ENCODE measurements at places on chromosomes 1 and 21. TPM values are rescaled to one million over a fixed set of nuclear protein-coding genes. Genes with fewer than 3 reads are reported as not detected.

DNA sequence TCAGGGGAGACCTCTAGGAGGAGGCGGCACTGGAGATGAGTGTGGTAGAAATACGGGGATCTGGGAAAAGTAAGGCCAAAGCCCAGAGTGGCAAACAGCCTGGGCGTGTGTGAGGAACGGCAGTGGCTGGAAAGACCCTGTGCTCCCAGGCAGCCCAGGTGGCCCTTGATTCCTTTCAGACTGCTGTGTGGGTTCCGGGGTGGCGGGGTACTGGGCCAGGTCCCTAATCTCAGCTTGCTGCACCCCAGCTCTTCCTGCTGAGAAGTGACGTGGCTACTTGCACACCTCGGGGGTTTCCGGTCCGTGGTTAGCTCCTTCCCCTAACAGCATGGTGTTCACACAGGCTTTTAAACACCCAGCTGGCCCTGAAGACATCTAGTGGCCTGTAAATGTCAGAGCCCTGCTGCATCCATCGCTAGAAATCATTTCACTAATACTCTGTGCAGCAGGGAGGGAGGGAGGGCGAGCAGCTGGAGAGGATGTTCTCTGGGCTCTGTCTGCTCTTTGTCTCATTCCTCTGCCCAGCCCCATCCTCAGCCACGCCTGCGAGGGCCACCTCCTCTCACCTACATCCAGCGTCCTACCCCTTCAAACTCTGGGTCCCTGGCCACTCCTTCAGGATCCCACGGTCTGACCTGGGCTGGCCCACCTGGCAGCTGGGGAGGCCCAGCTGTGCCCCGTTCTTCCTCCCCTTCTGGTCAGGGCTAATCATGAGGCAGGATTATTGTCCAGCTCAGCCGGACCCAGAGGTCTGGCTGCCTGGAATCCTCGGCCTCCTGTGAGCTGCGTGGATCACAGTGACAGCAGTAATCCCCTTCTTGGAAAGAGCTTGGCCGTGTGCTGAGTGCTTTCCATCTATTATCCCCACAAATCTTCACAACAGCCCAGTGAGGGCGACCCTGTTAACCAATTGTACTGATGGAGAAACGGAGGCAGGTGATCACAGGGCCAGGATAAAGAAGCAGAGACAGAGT lies 7.2 kb downstream of the ZDHHC18 start:
- peak; percentile 98 for DNase-seq

The LCE2A gene
- total RNA-seq, result not detected

- DNase-seq, result no peak
Observed at GRCh38 chr1:76770979-76771378, 96.3 kb upstream of the ST6GALNAC5 start.

The CFAP45 gene
- total RNA-seq, result 1.6 TPM

- no peak for DNase-seq
Observed at GRCh38 chr1:114082867-114083585, 70.6 kb downstream of the SYT6 start.

GRCh38 chr1:3698660-3699408 lies 46.5 kb downstream of the TP73 start:
- no peak for DNase-seq

DNA sequence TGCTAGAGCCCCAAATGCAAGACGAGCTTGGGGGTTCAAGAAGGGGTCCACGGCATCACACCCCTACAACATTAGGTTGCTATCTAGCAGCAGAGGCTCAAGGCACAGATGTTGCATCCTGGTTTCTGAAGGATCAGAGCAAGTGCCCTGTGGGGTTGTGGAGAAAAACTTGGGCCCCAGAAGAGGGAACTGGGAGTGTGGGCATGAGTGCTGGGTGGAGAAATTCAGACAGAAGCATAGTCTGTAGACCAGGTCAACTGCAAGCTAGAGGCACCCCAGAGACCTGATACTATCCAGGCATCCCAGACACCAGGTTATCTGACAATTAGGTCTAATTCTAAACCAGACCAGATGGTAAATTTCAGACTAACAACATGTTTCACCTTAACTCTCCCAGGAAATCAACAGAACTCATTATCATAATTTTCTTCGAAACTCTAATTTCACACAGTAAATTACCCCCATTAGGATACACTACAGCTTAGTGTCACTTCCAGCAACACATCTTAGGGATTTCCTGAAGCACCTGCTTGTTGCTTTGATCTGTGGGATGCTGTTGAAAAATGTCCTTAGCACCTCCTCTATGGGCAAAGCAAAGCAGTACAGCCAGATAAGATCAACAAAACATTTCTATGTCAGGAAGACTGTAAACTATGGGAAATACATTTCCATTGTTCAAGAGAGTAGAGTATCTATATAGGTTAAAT lies 179.3 kb downstream of the VAV3 start:
- no peak for DNase-seq

GRCh38 chr1:205925736-205926135 lies 17.5 kb downstream of the SLC26A9 start:
- no peak for DNase-seq

The TINAGL1 gene
- not detected for total RNA-seq

DNA sequence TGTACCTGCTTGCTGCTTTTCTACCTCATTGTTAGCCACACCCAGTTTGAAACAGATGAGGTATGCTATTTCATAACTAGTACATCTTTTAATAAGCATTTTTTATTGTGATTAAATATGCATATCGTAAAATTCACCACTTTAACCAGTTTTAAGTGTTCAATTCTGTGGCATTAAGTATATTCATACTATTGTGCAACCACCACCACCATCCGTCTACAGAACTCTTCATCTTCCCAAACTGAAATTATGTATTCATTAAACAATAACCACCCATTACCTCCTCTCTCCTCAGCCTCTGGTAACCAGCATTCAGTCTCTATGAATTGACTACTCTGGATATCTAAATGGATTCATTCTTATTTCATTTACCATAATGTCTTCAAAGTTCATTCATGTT lies 20.1 kb downstream of the DR1 start:
- no peak for DNase-seq

The KHDRBS1 gene
- total RNA-seq, result 183 TPM

- DNase-seq, result no peak
Observed at GRCh38 chr1:47644212-47644573, 206.3 kb downstream of the FOXD2 start.

DNA sequence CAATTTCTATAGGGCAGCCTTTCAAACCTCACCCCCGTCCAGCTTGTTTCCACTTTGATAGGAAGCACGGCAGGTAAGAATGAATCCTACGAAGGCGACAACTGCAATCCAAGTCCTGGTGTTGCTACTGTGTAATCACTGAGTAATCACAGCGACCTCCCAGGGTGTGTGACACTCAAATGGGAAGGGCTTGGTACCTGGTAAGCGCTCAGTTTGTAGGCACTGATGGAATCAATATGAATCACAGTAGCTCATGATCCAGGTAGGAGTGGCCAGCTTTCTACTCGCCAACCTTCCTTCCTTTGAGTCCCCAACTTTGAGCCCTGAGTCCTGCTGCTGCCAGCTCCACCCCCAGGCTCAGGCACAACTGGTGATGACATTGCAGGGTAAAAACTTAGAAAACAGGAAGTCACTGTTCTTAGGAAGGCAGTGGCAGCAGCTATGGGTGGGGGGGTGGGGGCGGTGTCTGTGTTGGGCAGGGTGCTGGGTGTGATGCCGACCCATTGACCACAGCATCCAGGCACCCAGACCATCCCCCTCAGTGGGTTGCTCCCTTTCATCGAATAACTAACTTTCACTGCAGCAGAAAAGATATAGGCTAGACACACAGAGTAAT lies 70.7 kb downstream of the CD247 start:
- peak; percentile 86 for DNase-seq

The FAAH gene
- 3.9 TPM for total RNA-seq

DNA sequence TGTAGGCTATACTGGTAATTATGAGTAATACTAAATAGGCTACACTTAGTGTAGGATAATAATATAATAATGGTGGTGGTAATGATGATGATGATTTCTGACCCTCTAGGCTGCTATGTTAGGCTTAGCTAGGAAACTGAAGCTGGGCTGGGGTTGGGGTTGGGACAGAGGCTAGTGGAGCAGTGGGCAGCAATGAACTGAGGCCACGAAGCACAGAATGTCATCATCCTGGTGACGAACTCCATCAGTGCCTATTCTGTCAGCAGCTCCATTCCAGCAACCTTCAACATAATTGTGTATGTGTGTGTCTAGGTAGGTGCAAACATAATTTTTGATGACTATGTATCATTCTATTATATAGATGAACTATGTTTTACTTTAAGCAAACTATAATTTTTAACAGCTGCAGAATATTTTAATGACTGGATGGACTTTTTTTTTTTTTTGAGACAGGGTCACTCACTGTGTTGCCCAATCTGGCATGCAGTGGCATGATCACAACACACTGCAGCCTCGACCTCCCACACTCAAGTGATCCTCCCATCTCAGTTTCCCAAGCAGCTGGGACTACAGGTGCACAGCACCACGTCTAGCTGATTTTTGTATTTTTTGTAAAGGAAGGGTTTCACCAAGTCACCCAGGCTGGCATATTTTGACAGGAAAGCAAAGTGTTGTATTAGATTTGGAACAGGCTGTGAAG lies 12.9 kb upstream of the CLIC4 start:
- DNase-seq, result no peak

Data from activated CD8-positive, alpha-beta memory T cell treated with anti-CD3 and anti-CD28 coated beads, Interleukin-2, amount 10 ng/mL, durations not matched to agents 7 days and 5 days (primary cell).